Mucosa of gallbladder (tissue), 1 donor: ENCODE measurements at places on chromosomes 6 and 20. TPM values are rescaled to one million over a fixed set of nuclear protein-coding genes. Genes with fewer than 3 reads are reported as not detected.
A peak's percentile ranks its signal among the peaks of the same experiment; 100 is the strongest.

Gene CRISP3
- total RNA-seq = 7.5 TPM

DNA sequence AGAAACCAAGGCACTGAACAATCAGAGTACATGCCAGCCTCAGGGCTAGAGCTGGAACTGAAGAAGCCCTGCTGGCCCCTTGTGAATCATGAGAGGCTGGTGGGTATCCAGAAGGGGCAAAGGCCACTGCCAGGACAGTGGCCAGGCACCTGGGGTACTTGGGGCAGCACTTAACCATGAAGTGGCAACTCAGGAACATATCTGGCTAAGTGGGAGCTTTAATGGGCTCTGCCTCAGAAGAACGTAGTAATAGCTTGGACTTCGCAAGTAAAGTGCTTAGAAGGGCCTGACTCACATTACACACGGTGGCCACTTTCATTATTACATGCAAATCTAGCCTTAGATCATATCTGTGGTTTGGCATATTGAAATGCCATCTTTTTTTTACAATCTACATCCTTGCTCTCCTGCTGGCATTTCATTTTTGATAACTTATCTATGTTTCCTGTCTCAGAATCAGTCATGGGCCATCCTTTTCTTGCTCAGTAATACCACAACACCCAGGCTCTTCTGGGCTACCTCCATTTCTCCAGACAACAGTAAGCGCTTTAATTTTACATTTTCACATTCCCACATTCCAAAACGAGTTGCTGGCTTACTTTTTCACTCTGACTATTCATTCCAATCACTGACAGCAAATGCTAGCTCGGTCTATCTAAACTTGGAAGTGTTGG lies 21.6 kb downstream of the NAPB start:
- DNase-seq = no peak

GRCh38 chr6:99618649-99619408 lies 12.2 kb downstream of the PRDM13 start:
- DNase-seq = no peak

GRCh38 chr20:49395183-49395582 lies 87.3 kb downstream of the KCNB1 start:
- DNase-seq = peak; percentile 67

GRCh38 chr6:111952821-111953540 lies 79.7 kb upstream of the FYN start:
- no peak for DNase-seq

DNA sequence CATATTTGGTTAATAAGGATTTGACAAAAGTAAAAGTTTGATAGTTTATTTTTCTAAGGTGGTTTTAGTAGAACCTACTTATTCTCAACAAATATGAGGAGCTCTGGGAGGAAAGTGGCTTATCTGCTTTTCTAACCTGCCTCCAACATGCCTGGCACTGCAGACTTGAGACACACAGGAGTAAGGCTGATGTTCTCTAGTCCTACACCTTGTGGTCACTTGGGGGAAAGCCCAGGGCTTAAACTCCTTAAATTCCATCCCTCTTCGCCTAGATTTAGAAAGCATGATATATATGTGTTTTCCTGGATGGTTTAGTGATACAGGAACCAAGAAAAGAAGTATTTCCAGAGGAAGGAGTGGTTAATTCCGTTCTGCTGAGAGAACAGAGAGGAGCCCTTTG lies 39.9 kb upstream of the SAMD5 start:
- DNase-seq = no peak

GRCh38 chr6:167993831-167994230 lies 3.6 kb upstream of the KIF25 start:
- DNase-seq = no peak

DNA sequence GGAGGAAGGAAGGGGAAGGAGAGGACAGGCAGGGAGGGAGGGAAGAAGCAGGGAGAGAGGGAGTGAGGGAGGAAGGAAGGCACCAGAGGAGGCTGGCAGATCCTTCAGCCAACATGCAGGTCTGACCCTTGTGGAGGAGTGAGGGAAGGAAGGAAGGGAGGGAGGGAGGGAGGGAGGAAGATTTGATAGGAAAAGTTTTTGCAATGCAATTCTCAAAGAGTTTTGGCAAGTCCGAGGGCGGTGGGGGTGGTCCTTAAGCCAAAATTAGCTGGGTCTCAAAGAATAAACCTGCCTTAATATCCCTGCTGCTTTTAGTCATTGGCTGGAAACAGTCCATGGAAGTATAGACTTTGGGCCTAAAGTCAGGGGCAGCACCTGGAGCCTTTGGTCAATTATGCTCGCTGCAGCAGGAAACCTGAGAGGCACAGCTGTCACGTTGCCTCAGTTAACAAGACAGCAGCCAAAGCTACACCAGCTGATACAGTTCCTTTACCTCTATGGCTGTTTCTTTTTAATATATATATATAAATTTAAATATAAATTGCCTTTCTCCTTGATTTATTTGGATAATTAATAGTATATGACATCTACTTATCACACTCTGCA lies 115.7 kb upstream of the RALGAPA2 start:
- DNase-seq = no peak

- no peak for DNase-seq
Measured at GRCh38 chr6:69090132-69090531, 455.1 kb downstream of the ADGRB3 start.

- DNase-seq = no peak
Measured at GRCh38 chr20:44811150-44811685, 872 bp upstream of the RIMS4 start.

DNA sequence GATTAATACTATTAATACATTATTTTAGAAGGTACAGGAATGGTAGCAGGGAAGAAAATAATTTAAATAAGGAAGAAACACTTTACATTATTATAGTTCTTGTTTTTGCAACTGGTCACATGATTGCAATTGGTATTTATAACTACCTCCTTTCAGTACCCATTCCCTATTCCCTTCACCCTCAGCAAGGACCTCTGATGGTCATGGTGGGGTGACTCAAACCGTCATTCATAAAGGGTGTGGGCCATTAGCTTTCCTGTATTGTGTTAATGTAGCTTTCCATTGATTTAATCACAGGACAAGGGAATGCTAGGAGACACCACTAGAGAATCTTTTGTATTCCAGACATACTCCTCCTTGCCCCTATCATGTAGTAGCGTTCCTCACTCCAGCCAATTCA lies 47.2 kb upstream of the TMEM244 start:
- DNase-seq = no peak

DNA sequence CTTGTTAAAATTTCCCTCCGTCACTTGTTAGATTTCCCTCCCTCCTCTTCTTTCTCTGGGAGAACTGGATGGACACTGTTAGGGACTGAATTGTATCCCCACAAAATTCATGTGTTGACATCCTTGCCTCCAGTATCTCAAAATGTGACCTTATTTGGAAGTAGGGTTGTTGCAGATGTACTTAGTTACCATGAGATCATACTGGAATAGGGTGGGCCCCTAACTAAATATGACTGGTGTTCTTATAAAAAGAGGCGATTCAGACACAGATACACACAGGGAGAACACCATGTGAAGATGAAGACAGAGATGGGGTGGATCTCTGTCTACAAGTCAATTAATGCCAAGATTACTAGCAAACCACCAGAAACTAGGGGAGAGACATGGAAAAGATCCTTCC lies 139.5 kb downstream of the ALDH8A1 start:
- no peak for DNase-seq

DNA sequence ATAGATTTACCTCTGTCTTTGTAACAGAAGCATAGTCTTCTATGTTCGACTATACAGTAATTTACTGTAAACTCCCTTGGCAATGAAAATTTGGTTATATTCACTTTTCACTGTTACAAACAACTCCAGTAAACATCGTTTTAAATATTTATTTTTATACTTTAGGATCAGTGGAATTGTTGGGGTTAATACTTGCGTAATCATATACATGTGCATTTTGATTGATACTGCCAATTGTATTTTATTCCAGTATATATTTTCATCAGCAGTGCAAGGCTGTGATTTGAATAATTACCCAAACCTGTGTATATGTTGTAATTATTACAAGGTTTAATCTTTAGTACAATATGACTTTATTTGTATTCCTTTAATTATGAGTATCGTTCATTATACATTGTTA lies 255.7 kb downstream of the ARID1B start:
- no peak for DNase-seq

- no peak for DNase-seq
Measured at GRCh38 chr6:75296811-75297779, 12.5 kb upstream of the TMEM30A start.

- DNase-seq = peak; percentile 53
Measured at GRCh38 chr6:166957087-166957804, 896 bp upstream of the RNASET2 start.
